ENCODE measurements at places on chromosomes 4 and X.

GRCh38 chrX:10939424-10939823 lies 171.7 kb upstream of the HCCS start:
- DNase-seq, result no peak

DNA sequence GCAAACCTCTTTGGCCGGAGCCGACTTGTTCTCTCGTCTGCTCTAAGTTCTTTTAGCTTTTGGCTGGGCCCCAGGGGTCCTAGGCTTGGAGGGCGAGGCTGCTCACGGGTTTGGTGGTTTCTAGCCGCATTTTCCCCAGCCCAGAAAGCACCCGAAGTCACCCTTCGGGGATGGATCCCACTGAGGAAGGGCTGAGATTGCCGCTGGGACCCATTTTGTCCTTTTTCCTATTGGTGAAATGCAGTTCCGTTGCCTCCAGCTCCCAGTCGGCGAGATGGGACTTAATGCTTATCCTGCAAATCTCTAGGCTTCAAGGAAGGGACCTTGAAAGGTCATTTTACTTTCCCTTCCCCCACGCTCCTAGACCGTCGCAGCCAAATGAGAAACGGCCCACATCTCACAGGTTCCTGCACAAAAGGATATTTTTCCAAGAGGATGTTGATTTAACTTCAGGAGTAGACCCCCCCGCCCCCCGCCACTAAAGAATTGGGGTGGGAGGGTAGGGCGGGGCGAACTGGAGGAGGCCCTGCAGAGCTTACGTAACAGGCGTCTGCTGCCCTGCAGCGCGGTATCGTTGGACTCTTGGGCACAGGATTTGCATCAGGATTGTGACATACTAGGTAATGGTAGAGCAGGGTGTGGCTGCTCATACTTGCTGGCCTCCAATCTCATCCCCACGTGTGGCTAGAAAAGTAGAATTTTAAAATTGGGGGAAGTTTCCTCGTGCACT lies 564 bp downstream of the PGK1 start:
- peak; percentile 52 for DNase-seq

DNA sequence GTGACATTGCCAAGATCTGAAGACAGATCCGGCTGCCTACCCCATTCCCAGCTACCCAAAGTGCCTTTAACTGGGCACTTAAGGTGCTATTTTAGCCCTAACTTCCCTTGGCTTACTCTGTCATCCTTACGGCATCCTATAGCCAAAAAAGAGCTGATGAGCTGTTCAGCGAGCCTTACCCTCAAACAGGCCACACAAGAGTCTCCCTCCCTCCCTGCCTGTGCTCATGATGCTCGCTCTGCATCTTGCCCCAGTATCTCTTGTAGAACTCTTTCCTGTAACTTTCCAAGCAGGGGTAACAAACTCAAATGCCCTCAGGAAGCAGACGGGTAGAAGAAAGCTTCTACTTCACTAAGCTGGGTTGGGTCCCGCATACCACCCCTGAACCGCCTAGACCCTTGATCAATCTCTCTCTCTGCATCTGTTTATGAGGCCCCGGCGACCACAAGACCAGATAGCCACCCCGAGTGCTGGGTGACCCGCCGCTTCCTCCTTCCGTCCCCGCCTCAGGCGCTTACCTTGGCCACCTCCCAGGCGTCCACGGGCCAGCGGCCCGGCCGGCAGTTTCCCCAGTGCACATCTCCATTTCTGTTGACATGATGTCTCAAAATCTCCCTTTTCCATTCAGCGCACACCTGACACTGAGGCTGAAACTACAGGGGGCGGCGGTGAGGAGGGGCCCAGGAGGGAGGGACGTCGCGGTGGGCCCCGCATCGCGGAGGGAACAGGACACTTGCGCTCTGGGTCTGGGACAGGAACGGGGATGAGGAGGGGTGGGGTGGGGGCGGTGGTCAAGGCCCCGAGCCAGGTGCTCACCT lies 663 bp downstream of the CXorf38 start:
- peak; percentile 52 for DNase-seq

DNA sequence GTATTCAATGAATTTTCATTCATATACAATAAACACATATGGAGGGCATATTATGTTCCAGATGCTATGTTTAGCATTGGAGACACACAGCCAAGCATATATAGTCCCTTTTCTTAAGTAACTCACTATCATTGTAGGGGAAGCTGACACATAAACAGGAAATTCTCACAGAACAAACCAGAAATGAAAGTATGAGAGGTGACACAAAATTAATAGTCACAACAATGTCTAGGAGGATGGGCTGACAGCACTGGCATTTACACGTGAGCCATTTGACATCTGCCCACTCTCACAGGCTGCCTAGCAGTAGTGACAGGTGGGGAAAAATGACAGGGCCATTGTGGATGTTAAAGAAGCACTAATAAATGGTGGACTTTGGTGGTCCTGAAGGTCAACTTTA lies 2.6 kb upstream of the CNOT6L start:
- DNase-seq, result peak; percentile 63

- no peak for DNase-seq
These were observed 687 bp upstream of the GRIA2 start for GRCh38 chr4:157219711-157220370.

GRCh38 chrX:85561231-85561630 lies 181.8 kb upstream of the POF1B start:
- no peak for DNase-seq

DNA sequence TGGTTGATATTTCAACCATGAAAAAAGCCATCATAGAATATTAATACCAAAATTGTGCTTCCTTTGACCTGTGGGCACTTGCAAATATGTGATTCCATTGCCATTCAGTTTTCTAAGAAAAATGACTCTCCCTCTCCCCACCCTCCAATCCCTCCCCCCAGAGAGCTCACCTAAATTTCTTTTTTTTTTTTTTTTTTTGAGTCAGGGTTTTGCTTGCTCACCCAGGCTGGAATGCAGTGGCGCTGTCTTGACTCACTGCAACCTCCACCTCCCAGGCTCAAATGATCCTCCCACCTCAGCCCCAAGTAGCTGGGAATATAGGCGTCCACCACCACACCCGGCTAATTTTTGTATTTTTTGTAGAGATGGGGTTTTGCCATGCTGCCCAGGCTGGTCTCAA lies 47.0 kb downstream of the SNX25 start:
- DNase-seq, result no peak

- no peak for DNase-seq
These were observed 12.4 kb downstream of the PAQR3 start for GRCh38 chr4:78926826-78927225.

DNA sequence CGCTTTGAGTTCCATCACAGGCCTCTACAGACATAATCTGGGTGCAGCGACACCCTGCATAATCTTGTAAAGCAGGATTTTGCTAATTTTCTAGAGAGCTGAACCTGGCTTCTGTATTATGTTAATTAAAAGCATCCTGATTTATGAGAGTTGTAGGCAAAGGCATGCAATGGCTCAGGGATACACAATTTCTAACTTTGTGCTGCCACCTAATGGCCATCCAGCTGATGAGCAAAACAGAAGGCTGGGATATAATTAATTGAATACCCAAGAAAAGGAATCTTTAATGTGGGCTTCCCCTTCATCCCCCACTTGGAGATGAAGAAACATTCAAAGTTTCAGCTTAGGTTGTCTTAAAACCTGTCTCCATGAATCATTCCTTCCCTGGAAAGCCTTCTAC lies 78.1 kb downstream of the BMP15 start:
- peak; percentile 25 for DNase-seq

GRCh38 chr4:111945014-111945413 lies 200.2 kb upstream of the FAM241A start:
- no peak for DNase-seq

- DNase-seq, result no peak
These were observed 54.1 kb downstream of the AMELX start for GRCh38 chrX:11347300-11347699.

- no peak for DNase-seq
These were observed 250.0 kb downstream of the ENOX2 start for GRCh38 chrX:130652824-130653578.

DNA sequence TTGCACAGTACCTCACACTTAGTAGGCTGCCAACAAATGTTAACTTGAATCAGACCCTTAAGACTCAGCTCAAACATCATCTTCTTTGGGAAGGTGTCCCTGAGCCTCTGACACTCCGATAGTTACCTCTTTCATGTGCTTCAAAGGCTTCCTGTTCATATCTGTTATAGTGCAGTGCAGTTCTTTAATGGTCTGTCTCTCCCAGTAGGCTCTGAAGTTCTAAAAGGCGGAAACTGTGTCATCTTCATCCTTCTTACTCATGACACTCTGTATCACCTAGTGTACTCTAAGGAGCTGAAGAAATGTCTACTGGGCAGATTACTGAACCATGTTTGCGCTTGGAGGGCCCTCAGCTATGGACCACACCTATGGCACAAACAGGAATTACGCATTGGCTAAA lies 2.1 kb upstream of the DIAPH2 start:
- DNase-seq, result no peak

GRCh38 chr4:90960840-90961239 lies 833.6 kb downstream of the CCSER1 start:
- DNase-seq, result no peak

DNA sequence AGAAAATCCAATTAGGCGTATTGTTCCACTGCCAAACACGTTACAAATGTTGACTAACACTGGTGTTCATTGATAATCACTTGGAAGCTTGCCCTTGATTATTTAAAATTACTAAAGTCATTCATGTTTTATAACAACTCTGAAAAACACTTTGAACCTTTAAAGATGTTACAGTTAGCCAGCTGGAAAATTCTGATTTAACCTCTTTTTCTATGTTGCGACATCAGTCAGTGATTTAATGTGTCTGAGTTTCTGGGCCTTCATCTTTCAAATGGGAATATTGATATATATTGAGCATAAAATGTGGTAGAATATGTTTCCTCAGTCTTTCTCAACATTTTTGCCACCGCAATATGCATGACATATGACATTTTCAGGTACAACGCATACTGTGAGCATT lies 274.1 kb upstream of the TENM3 start:
- no peak for DNase-seq

- no peak for DNase-seq
These were observed 16.8 kb downstream of the CLNK start for GRCh38 chr4:10667701-10668326.

DNA sequence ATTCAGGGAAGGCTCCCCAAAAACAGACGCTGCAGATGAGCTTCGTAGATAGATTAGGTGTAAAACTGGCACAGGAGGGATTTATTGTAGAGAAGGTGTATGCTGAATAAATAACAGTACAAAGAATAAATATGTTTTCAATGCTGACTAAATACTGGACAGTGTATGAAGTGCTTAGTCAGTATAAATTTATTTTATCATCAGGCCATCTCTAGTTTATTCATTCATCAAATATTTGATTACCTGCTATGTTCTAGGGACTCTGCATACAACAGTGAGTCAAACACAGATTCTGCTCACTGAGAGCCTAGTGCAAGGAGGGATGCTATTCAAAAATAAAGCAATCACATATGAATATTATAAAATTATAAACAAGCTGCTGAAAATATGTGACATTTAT lies 63.6 kb upstream of the TSPAN5 start:
- DNase-seq, result no peak

DNA sequence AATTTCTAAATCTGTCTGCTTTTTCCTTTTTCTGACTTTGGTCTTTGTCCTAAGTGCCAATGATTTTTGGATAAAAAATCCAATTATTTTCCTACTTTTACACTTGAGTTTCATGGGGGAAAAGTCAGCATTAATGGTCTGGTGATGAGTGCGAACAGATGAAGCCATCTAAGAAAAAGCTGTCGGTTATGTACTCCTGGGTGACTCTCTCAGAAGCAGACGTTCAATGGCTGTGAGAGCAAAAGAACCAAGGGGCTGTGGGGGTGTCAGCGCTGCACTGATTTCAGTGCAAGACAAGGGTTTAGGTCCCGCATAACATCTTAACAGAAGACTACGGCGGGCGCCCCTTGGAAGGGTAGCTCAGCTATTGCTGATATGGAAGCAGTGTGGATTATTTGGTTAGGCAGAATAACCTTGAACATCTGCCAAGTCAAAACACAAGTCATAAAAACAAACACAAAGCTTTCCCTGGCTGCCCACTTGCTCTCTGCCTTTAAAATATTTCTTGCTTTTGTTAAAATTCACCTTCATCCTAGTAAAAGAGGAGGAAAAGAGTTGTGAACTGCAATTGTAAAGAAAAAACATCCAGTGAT lies 240.5 kb downstream of the MAML3 start:
- DNase-seq, result no peak

DNA sequence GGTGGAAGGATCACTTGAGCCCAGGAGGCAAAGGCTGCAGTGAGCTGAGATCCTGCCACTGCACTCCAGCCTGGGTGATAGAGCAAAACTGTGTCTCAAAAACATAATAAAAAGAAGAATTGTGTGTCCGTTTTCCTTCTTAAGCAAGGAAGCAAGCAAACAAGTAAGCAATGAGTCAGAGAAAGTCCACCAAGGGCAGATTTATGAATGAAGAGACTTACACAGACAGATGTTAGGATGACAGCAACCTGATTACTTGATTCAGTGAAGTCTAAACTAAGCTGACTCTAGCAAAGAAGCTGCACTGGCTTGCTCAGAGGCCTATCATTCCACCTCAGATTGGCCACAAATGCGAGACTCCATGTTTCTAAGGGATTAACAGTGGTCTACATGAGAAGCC lies 34.1 kb upstream of the SCML1 start:
- DNase-seq, result no peak

- DNase-seq, result no peak
These were observed 15.0 kb upstream of the AKAP17A start for GRCh38 chrX:1576201-1576992.

- peak; percentile 42 for DNase-seq
These were observed 78.8 kb upstream of the GPR174 start for GRCh38 chrX:79065696-79066095.

DNA sequence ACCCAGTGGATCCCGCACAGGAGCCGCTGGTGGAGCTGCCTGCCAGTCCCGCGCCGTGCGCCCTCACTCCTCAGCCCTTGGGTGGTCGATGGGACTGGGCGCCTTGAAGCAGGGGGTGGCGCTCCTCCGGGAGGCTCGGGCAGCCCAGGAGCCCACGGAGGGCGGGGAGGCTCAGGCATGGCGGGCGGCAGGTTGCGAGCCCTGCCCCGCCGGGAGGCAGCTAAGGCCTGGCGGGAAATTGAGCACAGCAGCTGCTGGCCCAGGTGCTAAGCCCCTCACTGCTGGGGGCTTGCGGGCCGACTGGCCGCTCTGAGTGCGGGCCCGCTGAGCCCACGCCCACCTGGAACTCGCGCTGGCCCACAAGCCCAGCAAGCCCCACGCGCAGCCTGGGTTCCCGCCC lies 127.1 kb upstream of the TMEM164 start:
- DNase-seq, result no peak

DNA sequence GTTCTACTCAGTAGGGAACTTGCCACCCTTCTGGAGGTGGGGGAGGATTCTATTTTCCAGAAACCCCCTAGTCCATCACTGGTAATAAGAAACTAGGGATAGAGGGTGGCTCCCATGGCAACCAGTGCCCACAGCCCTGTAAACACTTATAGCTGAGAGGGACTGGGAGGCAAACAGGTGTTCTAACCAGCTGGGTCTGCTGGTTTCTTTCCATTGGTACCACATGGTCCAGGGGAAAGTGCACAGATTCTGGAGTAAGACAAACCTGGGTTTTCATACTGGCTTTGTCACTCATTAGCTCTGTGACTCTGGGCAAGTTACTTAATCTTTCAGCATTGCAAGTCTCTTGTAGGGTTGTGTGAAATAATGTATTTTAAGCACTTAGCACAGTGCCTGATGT lies 26.9 kb downstream of the IGSF1 start:
- no peak for DNase-seq
